Activated CD8-positive, alpha-beta T cell treated with anti-CD3 and anti-CD28 coated beads for 36 hours (primary cell): ENCODE measurements at places on chromosomes 12 and 14. TPM values are rescaled to one million over a fixed set of nuclear protein-coding genes. Genes with fewer than 3 reads are reported as not detected.

The GSC gene
- total RNA-seq: not detected

The PROX2 gene
- 0.65 TPM for total RNA-seq

The REP15 gene
- not detected for total RNA-seq

The RNF41 gene
- total RNA-seq: 23.4 TPM

The TAS2R42 gene
- total RNA-seq: not detected

The PTPRR gene
- not detected for total RNA-seq

DNA sequence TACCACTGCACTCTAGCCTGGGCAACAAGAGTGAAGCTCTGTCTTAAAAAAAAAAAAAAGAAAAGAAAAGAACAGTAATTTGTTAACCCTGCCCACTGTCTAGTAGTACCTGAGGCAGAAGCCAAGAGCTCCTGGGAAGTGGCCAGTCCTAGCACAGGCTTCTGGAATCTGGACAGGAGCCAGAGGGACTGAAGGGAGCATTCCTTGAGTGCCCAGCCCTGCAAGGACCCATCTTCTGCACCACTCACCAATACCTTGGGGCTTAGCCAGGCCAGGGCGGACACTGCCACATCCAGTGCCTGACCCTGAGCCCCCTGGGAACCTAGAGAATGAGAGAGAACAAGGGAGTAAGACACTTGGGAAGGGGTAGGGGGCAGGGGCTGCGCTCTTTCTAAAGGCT is 33.7 kb downstream of the PARP2 start:
- DNase-seq: no peak
- no peak overlapping the region for H3K27ac ChIP-seq
- no peak overlapping the region for H3K4me3 ChIP-seq
- H3K36me3 ChIP-seq: peaks cover 38% of the 10 kb centered on the region
- no peaks in the 10 kb centered on the region for H3K27me3 ChIP-seq

- peak; percentile 8 for DNase-seq
- H3K27me3 ChIP-seq: no peaks in the 10 kb centered on the region
- peaks cover 18% of the 10 kb centered on the region for H3K4me1 ChIP-seq
Measured at GRCh38 chr12:124680863-124681778, 113.7 kb upstream of the NCOR2 start.

DNA sequence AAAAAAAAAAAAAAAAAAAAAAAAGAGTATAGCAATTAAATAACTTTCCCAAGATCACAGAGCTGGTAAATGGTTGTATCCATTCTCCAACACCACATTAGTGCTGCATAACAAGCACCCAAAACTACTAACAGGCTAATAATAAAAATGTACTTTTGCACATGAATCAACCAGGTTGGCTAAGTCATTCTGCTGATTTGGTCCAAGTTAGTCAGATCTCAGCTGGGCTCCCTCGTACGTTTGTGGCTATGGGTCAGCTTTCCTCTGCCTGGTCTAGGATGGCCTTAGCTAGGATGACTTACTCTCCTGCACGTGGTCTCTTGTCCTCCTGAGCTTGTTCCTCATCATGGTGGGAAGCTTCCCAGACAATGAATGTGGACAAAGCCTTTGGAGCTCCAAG is 7.9 kb upstream of the PLEKHG6 start:
- no peaks in the 10 kb centered on the region for H3K36me3 ChIP-seq
- DNase-seq: no peak

DNA sequence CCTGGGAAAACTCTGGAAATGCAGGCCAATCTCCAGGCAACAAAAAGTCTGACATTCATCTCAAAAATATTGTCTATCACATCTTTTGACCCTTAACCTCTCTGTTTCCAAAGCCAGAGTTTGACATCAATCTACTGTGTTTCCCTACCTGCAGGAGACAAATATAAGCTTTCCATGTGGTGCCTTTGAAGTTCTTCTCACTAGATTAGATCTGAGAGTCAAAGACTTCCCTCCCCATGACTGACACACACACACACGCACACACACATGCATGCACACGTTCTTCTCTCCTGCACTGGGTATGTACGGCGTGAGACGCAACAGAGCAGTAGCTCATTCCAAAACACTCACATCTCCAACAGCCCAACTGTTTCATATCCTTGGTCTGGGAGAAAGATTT is 8.1 kb upstream of the ITPR2 start:
- H3K27me3 ChIP-seq: no peaks in the 10 kb centered on the region
- H3K4me3 ChIP-seq: no peak overlapping the region
- peaks cover 6% of the 10 kb centered on the region for H3K4me1 ChIP-seq
- H3K36me3 ChIP-seq: no peaks in the 10 kb centered on the region

DNA sequence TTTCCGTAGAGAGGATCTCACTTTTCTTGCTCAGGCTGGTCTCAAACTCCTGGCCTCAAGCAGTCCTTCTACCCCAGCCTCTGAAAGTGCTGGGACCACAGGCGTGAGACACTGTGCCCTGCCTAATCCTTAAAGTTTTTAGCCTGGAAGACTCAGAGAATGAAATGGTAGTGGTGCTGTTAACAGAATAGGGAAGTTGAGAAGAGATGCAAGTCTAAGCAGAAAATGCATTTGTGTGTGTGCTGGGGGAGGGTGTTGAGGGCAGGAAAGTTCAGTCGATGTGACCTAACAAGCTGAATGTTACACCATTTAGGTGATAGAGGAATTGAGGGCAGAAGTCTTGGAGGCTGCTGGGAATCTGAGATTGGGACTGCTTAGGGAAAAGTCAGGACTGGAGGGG is 6.9 kb upstream of the TUBA1A start:
- DNase-seq: no peak
- peaks cover under 1% of the 10 kb centered on the region for H3K4me1 ChIP-seq
- H3K36me3 ChIP-seq: no peaks in the 10 kb centered on the region
- no peak overlapping the region for H3K27ac ChIP-seq

- no peak overlapping the region for H3K27ac ChIP-seq
- no peaks in the 10 kb centered on the region for H3K36me3 ChIP-seq
- no peaks in the 10 kb centered on the region for H3K4me1 ChIP-seq
- no peak overlapping the region for H3K4me3 ChIP-seq
- DNase-seq: no peak
Measured at GRCh38 chr14:93538413-93538812, 107.7 kb downstream of the UNC79 start.

- H3K4me1 ChIP-seq: no peaks in the 10 kb centered on the region
- no peaks in the 10 kb centered on the region for H3K36me3 ChIP-seq
- H3K4me3 ChIP-seq: no peak overlapping the region
- no peak overlapping the region for H3K27ac ChIP-seq
- peaks cover 6% of the 10 kb centered on the region for H3K27me3 ChIP-seq
Measured at GRCh38 chr14:69268223-69268622, 8.3 kb downstream of the GALNT16 start.

DNA sequence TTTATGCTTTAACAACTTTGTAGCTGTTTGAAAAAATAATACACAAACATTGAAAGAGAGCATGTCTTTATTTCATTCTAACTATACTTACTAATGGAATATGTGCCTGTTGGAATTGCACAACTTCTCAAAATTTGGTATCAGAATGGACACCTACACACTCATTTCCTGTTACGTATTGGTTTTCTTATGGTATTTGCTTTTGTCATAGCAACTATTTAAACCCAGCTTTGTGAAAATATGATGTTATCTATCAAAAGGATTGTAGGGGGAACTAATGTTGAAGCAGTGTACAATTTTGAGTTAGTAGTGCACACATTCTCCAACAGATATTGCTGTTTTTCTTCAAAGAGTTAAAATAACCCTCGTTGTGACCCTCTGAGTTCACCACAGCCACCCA is 52.6 kb downstream of the RBMS2 start:
- no peaks in the 10 kb centered on the region for H3K36me3 ChIP-seq
- no peak overlapping the region for H3K27ac ChIP-seq
- no peaks in the 10 kb centered on the region for H3K27me3 ChIP-seq

GRCh38 chr12:57049890-57050289 is at the start of gene MYO1A:
TSS of gene MYO1A (minus strand) at chr12:57050129. CDS start at chr12:57048323, 1,806 bp downstream.
- peaks cover 17% of the 10 kb centered on the region for H3K36me3 ChIP-seq
- H3K4me1 ChIP-seq: peaks cover 40% of the 10 kb centered on the region
- no peaks in the 10 kb centered on the region for H3K27me3 ChIP-seq
